Thoracic aorta (tissue), 2 donors: ENCODE measurements at places on chromosomes 4 and X.

DNA sequence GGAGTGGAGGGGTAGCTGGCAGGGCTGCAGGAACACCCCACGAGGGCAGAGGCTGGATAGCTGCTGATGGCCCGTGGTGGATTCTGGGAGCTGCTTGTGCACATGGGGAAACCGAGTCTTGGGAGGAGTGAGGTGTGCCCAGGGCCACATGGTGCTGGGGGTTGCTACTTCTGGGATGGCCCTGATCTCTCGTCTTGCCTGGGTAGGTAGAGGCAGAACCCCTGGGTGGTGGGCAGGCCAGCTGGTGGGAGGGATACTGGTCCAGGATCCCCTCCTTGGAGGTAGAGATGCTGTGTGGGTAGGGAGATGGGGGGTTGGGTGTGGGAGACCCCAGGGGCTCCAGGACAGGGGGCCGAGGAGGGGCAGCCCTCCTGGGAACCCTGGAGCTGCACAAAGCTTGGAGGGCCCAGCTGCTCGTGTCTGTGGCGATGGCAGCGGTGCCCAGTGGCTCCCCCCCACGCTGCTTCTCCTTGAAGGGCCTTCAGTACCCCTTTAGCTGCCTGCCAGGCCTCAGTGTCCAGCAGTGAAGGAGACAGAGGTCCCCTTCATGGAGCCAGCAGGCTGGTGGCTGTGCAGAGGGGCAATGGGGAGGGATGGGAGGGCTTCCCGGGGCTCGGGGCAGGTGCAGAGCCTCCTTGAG lies 3.2 kb downstream of the NAT8L start:
- DNase-seq, result no peak

DNA sequence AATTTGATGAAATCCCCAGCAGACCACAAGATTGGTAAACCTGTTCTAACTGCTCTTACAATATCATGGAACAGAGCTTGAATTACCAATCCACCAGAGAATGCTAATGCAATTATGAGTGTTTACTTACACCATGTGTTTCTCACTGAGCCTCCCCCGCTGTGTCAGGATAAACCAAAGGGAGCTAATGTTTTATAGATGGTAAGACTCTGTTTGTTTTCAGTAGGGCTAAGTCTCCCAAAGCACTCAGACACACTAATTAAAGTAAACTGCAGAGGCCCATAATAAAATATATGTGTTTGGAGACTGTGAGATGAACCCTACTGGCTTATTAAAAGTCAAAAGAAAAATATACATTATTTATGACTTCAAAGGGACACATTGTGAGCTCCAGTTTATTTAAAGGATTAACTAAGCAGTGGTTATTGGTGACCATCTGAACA lies 261.7 kb upstream of the FAM241A start:
- DNase-seq, result no peak

GRCh38 chr4:123613586-123614344 lies 217.2 kb downstream of the SPRY1 start:
- no peak for DNase-seq

- no peak for DNase-seq
Observed at GRCh38 chr4:61195101-61195500, 5.0 kb upstream of the ADGRL3 start.

- no peak for DNase-seq
Observed at GRCh38 chrX:40267334-40268187, 169.8 kb upstream of the BCOR start.

DNA sequence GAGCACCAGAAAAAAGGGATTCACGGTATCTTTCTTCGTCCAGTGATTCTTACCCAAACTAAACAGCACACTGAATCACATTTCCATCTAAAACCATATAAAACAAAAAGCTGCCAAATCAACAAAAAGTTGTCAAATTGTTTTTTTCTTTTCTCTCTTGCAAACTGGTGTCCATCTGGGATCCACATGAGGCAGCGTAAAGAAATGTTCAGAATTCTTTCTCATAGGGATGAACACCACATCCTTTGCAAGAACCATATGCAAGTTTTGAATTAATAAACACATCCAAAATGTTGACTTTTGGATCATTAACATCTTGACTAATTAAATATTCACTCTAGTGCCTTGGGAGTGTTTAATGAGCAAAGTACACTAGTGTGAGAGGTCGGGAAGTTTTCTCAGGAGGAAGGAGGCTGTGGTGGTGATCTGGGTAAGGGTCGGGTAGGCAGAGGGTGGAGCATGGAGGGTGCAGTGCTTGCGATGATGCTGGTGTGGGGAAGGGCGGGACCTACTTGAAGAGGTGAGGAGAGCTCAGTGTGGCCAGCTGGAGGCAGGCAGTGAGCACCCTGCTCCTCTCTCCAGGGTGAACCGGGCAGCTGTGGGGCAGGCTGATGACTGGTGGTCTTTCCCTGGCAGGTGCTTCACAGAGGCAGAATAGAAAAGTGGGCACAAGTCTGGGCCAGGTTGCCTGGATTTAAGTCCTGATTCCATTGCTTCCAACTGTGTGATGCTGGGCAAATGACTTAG lies 72.8 kb downstream of the NSUN7 start:
- DNase-seq, result no peak

DNA sequence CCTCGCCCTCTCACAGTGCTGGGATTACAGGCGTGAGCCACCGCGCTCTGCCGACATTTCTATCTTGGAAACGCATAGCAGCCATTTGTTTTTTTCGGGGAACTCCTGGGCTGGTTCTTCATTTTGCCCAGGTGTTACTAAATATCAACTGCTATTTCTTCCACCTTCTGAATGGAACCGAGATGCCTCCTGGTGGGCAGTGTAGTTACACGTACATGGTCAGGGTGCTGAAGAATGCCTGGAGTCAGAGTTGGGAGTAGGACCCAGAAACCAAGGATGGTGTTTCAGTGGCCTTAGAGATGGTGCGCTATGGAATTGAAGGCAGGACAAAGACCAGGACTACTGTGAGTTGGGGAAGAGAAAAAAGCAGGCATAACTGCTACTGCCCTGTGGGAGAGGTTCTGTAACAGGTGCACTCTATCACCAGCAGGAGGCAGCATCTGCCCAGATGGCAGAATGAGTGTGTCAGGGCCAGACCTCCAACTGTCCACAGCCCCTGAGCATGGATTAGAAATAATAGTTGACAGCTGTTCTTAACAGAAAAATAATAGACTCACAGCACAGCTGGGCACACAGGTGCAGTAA lies 81.7 kb downstream of the ZC4H2 start:
- no peak for DNase-seq

GRCh38 chr4:11593576-11594116 lies 165.0 kb upstream of the HS3ST1 start:
- DNase-seq, result no peak

DNA sequence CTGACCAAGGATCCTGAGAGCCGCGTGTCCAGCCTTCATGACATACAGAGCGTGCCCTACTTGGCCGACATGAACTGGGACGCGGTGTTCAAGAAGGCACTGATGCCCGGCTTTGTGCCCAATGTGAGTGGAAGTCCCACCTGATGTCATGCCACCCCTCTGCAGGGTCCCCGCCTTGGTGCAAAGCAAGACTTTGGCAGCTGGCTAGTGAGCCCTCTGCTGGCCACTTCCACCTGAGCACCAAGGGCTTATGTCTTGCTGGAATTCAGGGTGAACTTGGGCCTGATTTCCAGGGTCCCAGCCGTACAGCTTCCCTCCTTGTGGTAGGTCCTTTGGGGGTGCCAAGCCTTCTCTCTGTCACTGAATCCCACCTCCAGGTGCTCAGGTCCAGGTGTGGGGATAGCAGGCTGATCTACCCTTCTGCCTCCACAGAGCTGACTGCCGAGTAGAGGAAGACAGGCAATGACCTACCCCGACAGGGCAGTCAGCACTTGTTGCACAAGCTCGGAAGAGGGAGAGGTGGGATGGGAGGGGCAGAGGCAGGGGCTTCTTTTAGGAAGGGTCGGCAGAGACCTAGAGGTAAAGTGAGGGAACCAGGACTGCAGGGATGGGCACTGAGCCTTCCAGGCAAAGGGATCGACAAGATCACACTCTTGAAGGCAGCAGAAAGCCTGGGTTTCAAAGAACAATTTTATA lies 248.1 kb downstream of the EVC2 start:
- DNase-seq, result no peak

GRCh38 chr4:111869339-111869738 lies 275.9 kb upstream of the FAM241A start:
- no peak for DNase-seq

DNA sequence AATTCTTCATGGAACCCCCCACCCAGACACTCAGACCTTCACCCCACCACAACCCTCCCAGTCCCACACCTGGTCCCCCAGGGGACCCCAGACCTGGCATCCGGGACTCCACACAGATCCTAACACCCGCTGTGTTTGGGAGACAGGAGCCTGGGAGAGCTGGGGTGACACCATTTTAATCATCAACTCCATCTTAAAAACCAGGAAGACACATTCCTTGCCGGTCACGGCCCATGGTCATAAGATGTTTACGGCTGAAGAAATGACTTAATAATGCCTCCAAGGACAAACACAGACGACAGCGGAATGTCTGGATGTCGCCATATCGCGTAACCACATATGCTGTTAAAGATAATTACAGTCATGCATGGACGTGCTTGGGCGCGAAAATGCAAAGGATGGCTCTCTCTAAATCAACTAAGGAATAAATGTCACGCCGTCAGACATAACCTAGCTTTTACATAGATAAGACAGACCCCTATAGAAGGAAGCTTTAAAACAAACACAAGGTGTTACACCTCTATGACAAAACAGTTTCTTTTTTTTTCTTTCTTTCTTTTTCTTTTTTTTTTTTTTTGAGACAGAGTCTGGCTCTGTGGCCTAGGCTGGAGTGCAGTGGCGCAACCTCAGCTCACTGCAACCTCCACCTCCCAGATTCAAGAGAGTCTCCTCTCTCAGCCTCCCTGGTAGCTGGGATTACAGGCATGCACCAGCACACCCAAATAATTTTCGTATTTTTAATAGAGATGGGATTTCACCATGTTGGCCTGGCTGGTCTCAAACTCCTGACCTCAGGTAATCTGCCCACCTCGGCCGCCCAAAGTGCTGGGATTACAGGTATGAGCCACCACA lies 2.1 kb upstream of the DHRSX start:
- no peak for DNase-seq

- no peak for DNase-seq
Observed at GRCh38 chr4:163492951-163493504, 1.5 kb upstream of the TMA16 start.

GRCh38 chrX:104254442-104255115 lies at the start of gene ESX1:
TSS of gene ESX1 (minus strand) at chrX:104254933. CDS start at chrX:104254849, 84 bp downstream.
- no peak for DNase-seq

- no peak for DNase-seq
Observed at GRCh38 chrX:3232262-3232923, 114.1 kb downstream of the MXRA5 start.

DNA sequence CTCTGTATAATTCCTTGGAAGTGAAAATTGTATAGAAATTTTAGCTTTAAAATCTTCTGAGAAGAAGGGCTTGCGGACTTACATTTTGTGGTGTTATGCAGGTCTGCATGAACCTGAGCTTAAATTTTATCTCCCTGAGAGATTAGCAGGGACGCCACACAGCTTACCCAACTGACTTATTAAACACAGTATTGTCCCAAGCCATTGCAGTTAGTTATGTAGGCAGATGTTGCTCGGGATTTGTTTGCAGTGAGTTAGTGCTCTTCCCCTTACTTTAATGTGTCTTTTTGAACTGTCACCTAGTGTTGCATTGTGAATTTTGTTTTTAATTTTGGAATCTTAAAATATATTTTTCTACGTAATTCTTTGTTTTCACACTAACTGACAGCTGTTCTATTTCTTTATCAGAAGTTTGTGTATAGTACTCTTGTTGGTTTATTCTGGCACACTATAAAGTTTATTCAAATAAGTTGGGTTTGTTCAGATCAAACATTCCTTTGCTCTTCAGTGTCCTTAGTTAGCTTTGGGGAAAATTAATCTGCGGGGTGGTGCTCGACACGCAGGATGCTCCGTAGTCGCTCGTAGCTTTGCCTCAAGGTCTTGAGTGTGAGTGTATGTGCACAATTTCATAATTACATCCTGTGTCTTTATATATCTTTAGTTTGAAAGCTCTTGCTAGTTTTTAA lies 145.4 kb downstream of the STIM2 start:
- DNase-seq, result no peak

DNA sequence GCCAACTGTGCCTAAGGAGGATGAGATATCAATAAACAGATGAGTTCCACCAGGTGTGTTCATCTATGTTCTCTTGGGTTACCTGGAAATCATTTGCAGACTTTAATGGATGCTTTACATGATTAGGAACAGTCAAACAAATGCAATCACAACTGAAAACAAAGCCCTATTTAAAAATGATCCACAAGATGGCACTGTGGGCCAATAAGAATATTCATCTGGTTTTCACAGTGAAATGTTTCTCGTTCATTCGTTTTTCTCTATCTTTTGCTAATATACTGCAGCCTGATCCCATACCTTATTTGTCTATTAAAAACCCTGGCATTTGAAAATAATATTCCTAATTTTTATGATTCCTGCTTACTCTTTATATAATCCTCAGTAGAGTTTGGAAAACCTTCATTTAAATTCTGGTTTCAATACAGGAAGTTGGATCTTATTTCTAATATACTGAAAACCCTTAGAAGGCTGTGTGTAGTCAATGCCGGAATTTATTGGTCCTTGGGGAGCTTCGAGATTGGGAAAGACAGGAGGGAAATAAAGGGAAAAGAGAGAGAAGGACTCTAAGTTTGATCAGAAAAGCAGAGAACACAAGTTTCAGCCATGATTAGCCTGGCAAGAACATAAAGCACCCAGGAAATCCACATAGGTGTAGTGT lies 63.8 kb upstream of the TAPT1 start:
- DNase-seq, result no peak

GRCh38 chr4:41167191-41167590 lies 47.2 kb downstream of the APBB2 start:
- no peak for DNase-seq

GRCh38 chr4:74339501-74339900 lies 25.4 kb upstream of the EREG start:
- DNase-seq, result no peak

- DNase-seq, result no peak
Observed at GRCh38 chr4:128385683-128386304, 98.2 kb upstream of the PGRMC2 start.

GRCh38 chrX:103063191-103063845 lies 653 bp downstream of the BEX1 start:
- no peak for DNase-seq

DNA sequence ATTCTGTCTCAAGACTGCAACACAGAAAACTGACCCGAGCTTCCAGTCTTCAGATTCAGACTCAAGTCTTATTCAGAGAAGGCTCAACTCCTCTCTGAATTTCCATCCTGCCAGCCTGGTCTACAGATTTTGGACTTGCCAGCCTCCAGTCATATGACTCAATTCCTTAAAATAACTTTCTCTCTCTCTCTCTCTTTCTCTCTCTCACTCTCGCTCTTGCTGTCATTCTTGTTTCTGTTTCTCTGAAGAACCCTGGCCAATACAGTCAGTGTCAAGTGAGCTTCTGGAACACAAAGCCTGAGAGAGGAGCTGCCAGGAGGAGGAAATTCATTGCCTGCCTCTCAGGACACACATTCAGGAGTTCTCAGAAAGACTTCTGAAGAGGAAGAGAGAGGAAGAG lies 154.9 kb downstream of the PARM1 start:
- no peak for DNase-seq

GRCh38 chrX:75038925-75039324 lies 113.7 kb upstream of the NEXMIF start:
- DNase-seq, result no peak
